GM04503 (cell line): ENCODE measurements at places on chromosomes 7 and 10.

DNA sequence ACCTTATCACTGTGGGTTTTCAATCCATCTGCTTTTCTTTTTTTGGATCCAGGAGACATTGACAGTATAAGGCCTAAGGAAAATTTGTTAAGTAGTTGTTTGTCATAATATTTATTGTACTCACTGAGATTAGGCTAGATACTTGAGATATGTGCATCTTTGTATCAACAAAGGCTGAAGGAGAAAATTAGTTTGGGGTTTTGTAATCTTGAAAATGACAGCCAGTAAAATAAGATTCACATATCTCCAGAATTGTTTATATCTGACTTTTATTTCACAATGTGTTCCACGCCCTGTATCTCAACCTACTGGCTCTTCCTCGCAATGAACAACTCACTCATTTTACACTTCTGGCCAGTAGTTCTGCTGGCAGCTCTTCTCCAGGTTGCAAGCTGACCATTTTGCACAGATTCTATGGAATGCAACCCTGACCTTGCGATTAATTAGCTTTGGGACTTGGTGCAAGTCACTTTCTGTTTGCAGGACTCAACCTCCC, 132.7 kb downstream of the GATA3 start:
- DNase-seq, result no peak

DNA sequence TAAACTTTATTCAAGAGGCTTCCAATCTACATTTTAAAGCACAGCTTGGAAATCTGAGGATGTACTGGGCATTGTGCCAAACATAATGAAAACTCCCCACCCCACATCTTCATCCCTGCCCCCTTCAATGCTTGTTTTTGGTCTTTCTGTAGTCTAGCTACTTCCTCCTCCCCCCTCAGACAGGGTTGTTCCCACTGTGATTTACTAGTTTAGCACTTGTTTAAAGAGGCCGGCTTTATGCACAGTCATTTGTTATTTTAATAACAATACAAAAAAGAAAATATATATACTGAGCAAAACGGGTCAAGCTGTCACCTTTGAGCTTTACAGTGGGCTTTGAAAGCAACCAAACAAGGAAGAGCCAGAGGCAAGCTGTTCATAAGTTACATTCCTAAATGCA, 132.6 kb downstream of the CHRM2 start:
- no peak for DNase-seq

DNA sequence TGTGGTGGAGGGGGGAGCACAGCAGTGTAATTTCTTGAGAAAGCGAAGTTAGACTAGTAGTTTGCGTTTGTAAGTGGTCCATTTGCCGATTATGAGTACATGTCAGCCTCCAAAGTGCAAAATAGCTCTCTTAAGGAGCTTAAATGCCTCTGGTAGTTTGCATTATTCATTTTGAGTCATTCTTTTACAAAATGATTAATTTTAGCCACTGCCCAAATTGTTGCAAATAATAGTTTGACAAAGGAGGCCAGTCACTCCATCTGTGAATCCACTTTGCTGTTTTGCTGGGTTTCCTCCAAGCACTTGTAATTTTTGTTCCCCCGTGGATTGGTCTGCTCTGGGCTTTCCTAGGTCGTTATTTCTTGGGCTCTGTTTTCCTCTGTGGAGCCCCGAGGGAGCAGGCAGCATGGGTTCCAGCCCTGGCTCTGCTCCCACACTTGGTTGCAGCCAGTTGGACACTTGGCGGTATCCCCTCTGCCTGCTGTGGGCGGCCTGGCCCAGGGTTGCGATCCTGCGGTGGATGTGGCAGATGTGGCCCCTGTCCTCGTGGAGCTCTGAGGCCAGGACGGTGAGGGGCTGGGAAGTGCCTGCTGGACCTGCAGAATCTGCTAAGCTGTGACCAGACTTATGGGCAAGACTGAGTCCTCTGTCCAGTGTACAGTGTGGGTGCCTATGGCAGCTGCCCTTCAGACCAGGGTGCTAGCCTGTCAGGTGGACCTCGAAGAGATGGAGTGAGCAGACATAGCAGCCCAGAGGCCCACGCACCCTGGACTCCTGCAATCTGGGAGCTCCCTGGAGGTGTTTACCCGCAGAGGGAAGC, 129.1 kb upstream of the BTBD16 start:
- no peak for DNase-seq

DNA sequence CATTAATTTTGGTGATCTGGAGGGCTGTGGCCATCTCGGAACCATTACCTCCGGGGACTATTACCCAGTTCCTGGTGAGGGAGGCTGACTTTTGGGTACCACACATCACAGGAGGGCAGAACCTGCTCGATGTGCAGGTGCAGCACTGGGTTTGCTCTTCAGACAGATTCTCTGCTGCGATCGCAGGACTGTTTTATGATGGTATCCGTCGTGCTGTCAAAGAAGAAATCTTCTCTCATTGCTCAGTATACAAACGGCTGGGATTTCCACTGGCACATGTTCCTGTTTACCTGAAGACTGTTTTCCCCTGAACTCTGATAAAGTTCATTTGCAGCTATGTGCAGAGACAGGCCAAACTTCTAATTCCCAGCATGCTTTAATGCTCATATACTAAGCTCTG, 27.2 kb upstream of the SHH start:
- no peak for DNase-seq

GRCh38 chr10:34526758-34527730, 288.1 kb downstream of the PARD3 start:
- peak; percentile 95 for DNase-seq

DNA sequence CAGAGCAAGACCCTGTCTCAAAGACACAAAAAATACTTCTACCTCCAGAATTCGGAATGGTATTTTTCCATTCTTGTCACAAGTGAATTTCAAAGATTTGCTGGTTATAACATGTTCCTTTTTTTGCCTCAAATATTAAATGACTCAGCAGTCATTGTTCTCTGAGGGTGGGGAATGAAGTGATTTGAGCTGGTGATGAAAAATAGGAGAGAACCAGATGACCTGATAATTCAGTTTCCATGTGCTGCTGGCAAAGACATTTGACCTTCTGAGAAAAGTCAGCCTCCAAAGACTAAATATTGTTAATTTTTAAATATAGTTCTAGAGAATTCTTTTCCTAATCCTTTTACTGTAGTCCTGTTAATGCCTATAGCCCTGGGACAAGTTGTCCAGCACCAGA, 78.9 kb downstream of the CACNB2 start:
- no peak for DNase-seq

- no peak for DNase-seq
Observed at GRCh38 chr7:106048706-106049020, 63.4 kb downstream of the SYPL1 start.

- no peak for DNase-seq
Observed at GRCh38 chr7:129343099-129343700, 91.0 kb upstream of the STRIP2 start.

GRCh38 chr7:74104702-74105101, 21.1 kb downstream of the LIMK1 start:
- no peak for DNase-seq
